Nephron progenitor cell (in vitro differentiated cells): ENCODE measurements at places on chromosomes 7 and 10.
A peak's percentile ranks its signal among the peaks of the same experiment; 100 is the strongest.

DNA sequence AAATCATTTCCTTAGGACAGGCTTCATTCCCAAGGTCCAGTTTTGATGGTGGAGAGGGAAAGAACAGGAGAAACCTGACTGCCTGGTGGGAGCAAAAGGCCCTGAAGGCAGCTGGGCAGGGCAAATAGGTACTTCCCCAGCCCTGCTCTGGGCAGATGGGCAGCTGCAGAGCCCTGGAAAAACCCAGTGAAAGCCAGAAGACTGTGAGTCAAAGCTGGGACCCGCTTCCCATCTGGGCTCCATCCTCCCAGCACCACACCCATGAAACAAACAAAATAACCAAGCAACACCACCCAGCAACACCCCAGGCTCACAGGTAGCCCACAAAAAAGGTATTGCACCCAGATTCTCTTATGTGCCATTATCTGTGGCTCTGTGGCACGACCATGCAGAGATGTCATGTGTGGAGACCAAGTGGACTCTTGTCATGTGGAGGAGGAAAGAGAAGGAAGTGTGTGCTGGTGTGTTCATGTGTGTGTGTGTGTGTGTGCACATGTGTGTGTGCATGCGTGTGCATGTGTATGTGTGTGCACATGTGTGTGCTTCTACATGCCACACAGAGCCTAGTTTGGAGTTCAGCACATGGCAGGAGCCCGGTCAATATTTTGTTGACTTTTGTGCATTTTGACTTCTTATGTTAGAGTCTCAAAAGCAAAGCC lies 9.8 kb downstream of the CLRN3 start:
- no peak for DNase-seq

DNA sequence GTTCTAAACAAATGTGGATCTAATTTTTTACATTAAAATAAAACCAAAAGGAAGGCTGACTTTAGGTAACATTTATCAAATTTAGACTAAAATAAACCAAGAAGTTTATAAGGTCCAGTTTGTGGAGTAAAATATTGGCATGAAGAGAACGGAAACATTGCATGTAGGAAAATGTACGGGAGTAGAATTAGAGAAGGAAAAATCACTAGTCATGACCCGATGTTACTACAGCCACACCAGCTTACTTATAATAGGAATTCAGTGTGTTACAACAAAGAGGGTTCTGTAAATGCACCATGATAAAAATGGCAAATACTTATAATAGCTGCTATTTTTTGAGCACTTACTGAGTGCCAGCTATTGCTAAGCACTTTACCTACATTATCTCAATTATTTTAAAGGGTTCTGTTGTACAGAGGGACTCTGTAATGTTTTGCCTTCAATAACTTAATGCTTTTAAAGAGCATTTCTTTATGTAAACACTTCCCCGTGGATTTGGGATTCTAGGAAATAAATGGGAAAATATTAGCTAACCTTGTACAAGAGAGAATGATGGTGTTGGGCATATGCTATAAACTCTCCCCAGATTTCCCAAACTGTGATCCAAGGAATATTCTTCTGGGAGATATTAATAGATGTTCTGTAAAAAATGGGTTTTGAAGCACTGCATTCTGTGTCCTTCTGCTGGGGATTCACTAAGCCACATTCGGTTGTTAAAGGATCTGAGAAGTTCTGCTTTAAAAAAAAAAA lies 296.7 kb downstream of the BBS9 start:
- DNase-seq, result no peak

- DNase-seq, result no peak
Observed at GRCh38 chr10:24969841-24970281, 17.5 kb upstream of the PRTFDC1 start.

GRCh38 chr7:35865287-35865686 lies 64.4 kb downstream of the SEPTIN7 start:
- no peak for DNase-seq

DNA sequence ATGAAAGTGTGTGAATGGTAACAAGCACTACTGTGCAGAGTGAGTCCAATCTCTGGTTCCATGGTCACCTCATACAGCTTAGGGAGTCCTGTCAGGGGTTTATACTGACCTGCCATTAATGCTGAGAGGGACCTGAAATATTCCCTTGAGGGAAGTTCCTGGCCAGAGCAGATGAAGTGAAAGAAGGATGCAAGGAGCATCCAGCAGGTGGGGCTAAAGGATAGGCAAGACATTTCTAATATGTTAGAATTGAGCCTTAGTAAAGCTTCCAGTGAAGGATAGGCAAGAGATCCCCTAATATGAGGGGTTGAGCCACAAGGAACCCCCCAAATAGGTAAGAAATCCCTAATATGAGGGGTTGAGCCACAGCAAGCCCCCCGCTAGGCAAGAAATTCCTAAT lies 25.5 kb upstream of the FAM221A start:
- peak; percentile 14 for DNase-seq

DNA sequence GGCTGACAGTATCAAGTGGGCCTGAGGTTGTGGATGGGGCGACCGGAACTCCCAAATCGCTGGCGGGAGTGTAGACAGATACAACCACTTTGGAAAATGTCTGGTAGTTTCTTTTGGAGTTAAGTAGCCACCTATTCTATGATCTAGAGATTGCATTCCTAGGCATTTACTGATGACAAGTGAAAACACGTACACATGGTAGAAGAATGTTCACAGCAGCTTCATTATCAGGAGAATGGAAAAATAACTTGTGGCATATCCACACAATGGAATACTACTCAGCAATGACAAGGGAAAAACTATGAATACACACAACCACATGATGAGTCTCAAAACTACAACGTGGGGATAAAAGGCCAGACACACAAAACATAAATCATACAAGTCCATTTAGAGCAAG lies 146.0 kb downstream of the MYOF start:
- no peak for DNase-seq

- no peak for DNase-seq
Observed at GRCh38 chr10:3424111-3424851, 251.7 kb upstream of the PITRM1 start.
